ENCODE measurements at places on chromosomes 3 and 15. TPM values are rescaled to one million over a fixed set of nuclear protein-coding genes. Genes with fewer than 3 reads are reported as not detected.

- DNase-seq = peak; percentile 17
Measured at GRCh38 chr3:38829404-38829803, 13.4 kb upstream of the SCN10A start.

DNA sequence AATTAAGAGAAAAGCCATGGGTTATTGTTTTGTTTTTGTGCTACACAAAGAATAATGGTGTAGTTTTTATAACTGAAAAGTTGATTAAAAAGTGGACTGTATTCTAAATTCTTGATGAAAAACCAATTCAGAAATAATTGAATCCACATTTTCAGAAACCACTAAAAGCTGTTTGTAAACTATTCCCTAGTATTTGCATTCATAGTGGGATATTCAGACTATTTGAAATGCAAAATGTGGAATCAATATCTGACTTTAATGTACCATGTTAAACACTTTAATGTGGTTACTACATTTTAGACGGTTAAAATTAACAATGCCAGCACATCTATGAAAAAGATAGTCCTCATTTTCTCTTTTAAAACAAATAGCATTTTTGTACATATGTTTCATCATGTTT is 104.6 kb downstream of the ZIC4 start:
- no peak for DNase-seq

GRCh38 chr15:66481107-66481856 is 16.3 kb downstream of the SNAPC5 start:
- no peak for DNase-seq

- no peak for DNase-seq
Measured at GRCh38 chr3:148951599-148952361, 39.6 kb upstream of the GYG1 start.

Gene DNAH12
- 0.05 TPM for total RNA-seq
